HEK293T (cell line): ENCODE measurements at places on chromosomes 3 and 15.

DNA sequence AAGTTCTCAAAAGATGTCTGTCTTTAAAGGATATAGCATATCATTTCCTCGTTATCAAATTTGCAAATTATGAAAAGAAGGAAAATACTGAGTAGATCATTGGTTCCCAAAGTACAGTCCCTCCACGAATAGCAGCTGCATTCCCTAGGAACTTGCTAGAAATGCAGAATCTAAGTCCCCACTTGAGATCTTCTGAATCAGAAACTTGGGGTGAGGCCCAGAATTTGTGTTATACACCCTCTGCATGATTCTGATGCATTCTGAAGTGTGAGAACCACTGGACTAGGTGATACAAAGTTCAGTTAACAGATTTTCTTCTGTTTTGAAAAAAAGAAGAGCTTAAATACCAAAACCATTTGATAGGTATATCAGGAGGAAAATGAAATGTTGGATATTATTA, 77.1 kb downstream of the SLC25A26 start:
- DNase-seq = no peak

DNA sequence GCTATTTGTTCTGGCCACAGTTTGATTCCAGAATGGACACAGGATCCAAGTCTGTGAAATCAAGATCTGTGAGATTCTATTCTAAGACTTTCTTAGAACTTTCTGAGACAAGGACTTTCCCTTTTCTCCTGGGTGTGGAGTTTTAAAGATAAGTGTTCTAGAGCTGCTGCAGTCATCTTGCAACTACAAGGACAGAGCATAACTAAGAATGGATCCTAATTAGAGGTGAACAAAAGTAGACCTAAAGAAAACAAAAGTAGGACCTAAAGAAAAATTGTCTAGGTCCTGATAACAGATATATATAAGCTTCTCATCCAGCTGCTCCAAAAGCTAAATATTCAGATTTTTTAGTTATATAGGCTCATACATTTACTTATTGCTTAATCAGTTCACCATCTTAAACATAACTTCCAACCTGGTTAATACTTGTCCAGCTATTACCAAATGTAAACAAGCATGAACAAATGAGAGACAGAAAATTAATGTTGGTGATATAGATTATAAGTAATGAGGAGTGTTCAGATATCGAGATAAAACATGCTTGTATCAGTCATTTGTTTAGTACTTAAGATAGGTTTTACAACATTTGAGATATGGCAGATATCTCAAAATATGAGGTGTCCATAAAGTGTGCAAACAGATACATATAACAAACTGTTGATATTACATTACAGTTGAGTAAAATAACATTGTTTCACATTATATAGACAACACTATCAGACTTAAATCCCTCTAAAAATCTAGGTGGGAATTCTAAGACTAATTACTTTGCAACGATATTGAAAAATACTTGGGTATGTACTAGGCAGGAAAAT, 75.1 kb downstream of the CD200 start:
- no peak for DNase-seq

- DNase-seq = no peak
Observed at GRCh38 chr3:1207904-1208303, 115.1 kb downstream of the CNTN6 start.

DNA sequence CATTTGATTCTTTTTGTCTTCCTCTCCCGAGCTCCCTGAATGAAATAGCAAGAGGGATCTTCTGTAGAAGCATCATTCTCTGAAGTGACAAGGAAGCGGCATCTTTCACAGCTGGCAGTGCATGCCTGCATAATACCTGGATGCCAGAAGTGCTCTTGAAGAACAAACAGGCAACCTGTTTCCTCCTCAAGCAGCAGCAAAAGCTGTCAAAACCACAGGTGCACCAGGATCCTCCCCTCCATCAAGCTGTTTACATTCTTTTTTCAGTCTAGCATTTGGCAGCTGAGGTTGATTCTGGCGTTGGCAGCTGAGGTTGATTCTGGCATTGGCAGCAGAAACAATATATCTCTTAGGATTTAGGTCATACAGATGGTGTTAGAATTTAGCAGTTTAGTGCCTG, 979.0 kb downstream of the TUSC7 start:
- no peak for DNase-seq

DNA sequence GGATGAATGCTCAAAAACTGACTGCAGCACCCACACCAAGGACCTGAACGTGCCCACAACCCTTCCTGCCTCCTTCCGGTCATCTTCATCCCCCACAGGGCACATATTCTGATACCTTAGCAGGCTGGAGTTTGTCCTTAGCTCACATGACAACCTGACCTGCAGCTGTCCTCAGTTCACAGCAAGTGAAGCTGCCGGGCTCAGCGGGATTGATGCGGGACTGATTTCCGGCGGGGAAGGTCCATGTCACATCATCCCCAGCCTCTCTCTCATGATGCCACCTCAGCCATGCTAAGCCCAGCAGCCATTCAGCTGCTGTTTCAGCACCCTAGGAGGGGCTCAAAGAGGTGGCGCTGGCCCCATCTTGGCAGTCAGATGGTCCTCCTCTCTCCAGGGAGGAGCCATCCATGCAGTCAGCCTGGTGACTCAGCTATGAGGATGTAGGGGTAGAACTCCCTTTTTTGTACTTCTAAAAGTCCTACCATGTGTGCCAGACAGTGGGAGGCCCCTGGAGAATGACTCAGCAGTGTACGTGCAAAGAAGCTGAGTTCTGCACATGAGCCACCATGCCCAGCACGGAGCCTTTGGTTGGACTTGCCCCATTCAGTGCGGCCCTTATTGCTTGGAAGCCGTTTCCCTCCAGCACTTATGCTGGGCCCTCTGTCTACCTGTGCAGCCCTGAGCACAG, 9.5 kb downstream of the CA12 start:
- DNase-seq = no peak
